ENCODE measurements at places on chromosomes 1 and 21.
A peak's percentile ranks its signal among the peaks of the same experiment; 100 is the strongest.

DNA sequence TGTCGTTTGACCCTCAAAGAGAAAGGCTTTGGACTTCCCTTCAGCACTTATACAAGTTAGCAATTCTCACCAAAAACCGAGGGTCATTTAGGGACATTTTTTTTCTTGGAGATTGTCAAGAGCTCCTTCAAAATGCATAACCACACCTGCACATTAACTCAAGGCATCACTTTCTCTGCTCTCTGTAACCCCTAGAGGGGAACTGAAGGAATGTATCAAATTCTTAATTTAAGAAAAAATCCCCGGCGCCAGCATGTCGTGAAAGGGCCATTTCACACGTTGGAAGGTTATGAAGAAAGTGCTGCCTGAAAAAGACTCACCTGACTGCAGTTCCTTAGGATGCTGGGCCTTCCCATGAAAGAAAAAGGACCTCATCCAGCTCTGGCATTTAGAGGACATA lies 131.6 kb upstream of the ZC3H12A start:
- no peak for DNase-seq

DNA sequence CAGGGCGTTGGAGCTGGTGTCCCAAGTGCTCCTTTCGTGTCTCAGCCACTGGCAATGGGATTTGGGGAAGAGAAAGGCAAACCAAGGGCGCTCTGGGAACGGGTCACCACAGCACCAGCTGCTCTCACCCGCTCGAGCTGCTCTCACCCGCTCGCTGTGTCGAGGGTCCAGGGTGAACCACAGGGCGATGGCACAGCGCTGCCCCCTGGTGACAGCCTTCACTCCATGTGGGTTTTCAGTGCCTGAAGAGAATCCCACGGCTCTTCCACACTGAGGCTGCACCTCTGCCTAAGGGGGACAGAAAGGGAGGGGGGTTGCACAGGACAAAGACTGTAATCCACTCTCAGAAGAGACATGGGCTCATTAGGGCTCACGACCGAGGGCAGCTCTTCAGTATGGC lies 7.1 kb upstream of the CLDN19 start:
- DNase-seq = peak; percentile 64

DNA sequence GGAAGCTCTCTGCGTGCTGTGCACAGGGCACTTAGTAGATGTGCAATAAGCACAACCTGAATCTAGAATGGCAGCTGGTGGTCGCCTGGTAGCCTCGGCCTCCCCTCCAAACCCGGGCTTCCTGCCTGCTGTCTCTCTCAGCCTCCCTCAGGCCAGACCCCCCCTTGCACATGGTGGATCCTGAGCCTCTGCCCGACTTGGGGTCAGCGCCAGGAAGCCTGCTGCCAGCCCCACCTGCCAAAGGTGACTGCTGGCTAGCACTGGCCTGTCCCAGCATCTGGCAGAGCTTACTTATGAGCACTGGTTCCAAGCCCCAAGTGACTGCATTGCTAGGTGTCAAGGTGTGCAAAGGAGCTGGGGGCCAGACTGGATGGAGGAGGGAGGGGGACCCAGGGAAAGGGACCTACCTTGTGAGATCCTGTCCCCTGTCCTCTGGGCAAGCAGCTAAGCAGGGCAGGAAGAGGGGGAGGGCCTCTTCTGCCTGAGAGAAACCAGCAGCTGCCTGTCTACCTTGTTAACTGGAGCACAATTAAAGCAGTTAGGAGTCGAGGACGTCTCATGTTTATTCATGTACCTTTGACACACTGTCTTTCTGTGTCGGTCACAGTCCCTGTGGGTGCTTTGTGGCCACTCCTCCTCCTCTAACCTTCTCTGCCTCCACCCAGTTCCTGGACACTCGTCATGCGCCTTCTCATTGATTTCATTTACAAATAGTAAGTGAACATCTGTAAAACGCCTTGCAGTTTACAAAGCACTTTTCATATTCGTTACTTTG lies 100.9 kb downstream of the DDX20 start:
- DNase-seq = no peak

DNA sequence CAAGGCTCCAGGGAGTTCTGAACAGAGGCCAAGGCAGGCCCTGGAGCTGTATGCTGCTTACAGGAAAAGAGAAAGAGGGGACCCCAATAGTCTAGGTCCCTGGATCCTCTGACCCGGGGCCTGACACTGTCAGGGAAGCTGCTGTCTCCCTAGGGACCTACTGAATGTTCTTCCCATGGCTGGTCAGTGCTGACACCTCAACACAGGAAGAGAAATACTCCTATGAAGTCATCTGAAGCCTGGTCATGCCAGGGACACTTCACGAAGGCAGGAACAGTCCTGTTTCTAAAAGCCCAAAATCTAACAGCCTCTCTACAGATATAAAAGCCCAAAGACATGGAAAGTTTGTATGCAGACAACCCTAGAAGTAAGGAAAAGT lies 1.7 kb upstream of the LAD1 start:
- DNase-seq = no peak

GRCh38 chr21:15729674-15730483 lies at the start of gene USP25:
Gene USP25 (plus strand): TSS chr21:15729982. CDS start chr21:15730394, 412 bp downstream.
- DNase-seq = peak; percentile 89

DNA sequence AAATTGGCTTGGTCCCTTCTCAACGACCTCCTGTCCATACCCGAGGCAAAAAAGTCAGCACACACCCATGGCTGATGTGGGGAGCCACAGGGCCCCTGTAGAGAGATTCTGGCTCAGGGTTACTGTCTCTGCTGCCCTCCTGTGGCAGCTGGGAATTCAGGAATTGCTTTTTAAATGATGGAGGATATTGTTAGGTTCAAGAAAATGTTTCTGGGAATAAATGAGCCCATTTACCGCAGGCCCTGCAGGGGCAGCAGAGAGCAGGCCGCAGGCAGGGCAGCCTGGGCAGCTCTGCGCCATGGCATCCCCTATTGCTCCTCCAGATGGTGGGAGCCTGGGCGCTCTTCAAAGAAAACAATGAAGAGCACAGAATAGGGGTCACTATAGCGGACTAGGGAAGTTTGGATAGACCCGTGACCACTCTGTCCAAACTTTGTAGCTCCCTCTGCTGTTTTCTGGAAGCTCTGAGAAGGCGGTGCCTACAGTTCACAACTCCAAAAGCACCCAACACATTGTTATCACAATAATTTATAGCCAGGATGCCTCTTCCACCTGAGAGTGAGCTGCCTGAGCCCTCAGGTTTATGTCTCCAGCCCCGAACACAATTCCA lies 201.1 kb downstream of the BACH1 start:
- DNase-seq = no peak

DNA sequence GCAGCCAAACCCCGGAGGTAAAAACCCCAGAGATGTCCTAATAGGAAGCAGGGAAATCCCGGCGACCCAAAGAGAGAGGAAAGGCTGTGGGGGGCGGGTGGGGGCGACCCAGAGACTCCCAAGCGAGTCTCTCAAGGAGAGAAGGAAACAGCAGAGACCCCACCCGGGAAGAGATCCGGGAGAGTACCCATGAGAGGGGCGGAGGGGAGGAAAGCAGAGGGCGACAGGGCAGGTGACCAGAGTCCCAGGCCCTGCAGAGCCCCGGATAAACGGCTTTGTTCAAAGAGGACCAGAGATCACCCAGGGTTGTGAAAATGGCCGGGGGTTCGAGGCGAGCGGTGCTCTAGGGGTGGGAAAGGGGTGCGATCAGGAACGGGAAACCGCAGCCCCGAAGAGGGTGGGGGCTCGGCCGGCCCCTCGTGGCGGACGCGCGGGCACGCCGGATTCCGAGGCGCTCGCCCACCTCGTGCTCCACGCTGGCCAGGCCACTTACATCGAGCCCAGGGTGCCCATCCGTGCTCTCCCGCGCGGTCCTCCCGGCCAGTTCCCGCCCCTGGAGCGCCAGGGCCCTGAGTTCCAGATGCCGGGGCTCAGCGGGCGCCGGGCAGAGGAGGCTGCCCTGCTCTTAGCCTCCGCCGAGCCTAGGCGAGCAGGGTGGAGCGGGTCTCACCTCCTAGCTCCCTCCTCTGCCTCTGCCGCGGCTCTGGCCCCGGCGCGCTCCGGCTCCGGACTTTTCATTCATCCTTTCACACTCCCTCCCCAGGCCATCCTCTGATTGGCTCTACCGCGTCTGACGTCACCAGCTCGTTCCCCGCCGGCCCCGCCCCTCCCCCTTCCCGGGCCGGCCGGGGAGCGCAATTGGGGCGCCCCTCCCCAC lies 52.3 kb downstream of the RHBG start:
- peak; percentile 92 for DNase-seq

DNA sequence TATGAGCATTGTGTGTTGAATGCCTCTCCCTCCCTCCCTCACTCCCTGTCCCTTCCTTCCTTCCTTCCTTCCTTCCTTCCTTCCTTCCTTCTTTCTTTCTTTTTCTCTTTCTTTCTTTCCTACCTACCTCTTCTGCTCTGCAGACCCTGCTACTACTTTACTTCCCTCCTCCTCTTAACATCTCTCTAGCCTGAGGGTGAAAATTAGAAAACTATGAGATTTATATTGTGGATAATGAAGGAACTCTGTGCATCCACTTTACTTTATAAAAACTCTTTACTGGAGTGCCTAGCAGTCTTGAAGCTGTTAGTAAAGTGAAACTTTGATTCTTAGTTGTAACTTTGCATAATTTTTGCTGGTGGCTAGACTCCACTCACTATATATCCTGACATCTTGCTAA lies 572.2 kb downstream of the RWDD3 start:
- no peak for DNase-seq

GRCh38 chr1:175597205-175597604 lies 146.2 kb downstream of the TNR start:
- no peak for DNase-seq

- DNase-seq = no peak
These were observed 1.1 kb upstream of the CD46 start for GRCh38 chr1:207750631-207751305.

GRCh38 chr1:75475696-75476095 lies 135.2 kb downstream of the SLC44A5 start:
- no peak for DNase-seq

GRCh38 chr1:38132681-38133080 lies 86.1 kb upstream of the POU3F1 start:
- DNase-seq = no peak

DNA sequence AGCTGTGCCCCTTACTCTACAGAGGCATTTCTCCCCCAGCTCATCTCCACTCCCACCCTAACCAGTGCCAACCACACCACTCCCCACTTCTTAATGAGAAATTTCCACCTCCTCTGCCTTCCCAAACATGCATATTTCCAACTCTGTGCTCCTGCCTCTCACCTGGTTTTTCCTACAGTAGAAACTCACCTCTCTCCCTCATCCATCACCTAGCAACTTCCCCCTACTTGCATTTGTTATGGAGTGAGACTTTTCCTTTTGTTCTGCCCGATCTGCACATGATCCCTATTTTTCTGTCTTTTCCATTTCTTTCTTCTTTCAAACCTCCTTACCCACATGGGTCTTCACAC lies 11.9 kb downstream of the RGS8 start:
- no peak for DNase-seq

DNA sequence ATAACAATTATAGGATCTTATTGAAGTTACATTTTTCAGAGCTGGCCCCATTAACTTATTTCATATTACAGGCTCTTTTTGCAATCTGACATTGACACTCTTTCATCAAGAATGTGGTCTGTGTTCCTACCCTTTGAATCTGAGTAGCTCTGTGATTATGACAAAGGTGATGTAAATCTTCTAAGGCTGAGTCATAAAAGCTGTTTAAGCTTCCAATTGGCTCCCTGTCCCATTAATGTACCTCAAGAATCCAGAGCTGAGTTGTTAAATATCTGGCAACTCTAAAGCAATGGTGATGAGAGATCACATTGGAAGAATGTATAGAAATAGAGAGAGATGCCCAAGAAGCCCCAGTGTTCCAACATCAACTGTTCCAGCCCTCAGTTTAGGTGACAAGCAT lies 178.5 kb upstream of the DEPDC1 start:
- DNase-seq = peak; percentile 37

GRCh38 chr1:51859333-51859732 lies 19.2 kb downstream of the NRDC start:
- DNase-seq = no peak

DNA sequence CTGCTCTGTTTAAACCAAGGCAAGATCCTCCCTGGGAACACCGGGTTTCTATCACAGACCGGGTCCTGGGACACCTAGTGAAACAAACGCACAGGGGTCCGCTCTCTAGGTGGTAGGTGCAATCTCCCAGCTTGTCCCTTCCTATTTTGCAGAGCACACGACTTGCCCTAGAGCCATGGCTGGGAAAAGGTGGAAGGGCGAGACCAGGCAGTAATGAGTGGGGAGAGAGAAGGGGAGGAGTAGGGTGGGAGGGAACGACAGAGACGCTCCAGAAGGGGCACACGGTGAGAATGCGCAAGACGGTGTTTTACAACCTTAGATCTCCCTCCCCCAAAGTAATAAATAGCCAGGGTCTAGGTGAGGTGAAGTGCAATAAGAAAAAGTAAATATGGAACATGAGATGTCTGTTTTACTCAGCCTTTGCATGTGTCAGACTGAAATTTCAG lies 9.3 kb upstream of the ARHGAP29 start:
- peak; percentile 51 for DNase-seq

DNA sequence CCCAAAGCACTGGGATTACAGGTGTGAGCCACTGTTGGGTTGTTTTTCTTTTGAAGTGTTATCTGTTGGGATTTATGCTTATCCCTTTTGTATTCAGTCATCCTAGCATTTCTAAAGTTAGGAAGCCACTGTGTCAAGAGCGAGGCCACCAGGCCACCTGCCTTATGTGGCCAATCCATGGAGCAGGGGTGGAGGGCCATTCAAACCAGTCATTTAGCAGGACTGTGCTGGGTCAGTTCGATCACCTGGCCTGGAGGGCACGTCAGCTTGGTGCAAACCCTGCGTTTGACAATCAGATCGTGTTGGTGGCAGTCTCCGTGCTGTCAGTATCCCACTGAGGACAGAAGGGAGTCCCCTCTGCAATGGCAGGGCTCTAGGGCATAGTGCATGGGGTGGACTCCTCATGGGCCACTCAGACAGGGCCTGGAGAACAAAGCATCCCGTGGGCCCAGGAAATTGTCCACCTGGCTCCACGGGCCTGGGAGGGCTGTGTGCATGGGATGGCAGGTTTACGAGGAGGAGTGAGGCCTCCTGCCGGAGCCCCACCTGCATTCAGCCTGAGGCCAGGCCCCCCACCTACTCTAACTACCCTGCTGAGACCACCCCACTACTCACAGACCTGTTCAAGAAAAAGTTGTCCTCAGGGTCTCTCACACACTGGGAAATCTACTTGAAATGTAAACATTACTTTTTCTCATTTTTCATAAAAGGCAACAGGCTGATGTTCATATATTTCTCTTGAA lies 242.3 kb downstream of the SDCCAG8 start:
- DNase-seq = no peak

DNA sequence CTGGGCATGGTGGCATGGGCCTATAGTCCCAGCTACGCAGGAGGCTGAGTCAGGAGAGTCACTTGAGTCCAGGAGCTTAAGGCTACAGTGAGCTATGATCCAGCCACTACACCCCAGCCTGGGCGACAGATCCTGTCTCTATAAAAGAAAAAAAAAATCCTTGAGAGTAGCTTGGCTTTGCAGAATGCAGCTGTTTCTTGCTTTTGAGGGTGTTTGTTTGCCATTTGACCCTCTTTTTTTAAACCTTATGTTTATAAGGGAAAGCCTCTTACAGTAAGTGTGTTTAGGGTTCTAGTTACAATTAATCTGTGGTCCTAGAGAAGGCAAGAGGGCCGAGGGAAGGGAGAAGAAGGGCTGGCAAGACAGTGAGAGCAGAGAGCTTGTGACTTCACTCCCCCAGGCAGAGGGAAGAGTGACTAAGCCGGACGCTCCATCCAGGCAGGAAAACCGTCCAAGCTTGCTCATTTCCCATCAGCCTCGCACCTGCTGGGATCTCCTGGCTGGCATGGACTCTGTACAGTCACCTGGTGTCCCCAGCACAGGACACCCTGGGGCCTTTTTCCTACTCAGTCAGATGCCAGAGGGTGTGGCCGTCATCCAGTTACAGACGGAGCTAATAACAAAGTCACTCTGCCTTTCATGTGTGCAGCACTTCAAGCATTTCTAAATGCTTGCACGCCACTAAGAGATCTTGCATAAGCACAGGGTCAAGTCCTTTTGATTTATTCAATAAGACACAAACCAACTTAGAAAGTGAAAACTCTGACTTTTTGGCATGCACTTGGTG lies 55.5 kb upstream of the PSEN2 start:
- DNase-seq = peak; percentile 68
